Omental fat pad (tissue), 4 donors: ENCODE measurements at places on chromosomes 4 and X.

- DNase-seq = no peak
Observed at GRCh38 chr4:168304744-168305459, 13.7 kb downstream of the DDX60 start.

DNA sequence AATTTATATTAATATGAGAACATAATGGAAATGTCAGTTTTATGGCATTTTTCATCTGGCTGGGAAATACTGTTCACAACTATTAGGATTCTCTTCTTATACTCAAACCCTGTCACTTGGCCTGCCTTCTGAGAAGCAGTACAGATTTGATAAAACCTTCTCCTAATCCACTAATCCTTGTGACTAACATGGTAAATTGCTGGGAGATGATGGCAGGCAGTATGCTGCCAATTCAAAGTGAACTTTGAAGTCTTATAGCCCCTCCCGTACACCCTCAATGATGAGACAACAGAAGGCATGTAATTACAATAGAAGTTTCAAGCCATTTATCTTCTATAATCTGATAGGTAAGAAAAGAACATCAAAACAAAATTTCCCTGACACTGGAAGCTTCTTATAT, 36.9 kb downstream of the PAQR3 start:
- no peak for DNase-seq

DNA sequence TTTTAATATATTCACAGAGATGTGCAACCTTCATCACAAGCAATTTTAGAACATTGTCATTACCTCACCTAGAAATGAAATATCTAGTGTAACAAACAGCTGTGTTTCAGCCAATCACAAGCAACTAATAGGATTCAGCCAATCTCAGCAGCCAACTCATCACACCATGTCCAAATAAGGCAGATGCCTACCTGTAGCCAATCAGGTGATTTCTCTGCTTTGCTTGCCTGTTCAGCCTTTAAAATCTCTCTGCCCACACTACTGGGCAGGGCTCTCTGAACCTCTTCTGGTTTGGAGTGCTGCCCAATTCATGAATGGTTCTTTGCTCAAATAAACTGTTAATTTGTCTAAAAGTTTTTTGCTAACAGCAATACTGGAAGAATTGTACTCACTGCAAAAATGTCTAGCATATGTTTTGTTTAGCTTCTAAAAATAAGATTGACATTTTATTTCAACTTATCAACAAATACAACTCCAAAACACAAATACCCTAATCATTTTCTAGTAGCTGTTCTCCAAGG, 52.4 kb upstream of the IGFBP7 start:
- no peak for DNase-seq

GRCh38 chr4:152928286-152928685, 7.8 kb upstream of the FHDC1 start:
- DNase-seq = no peak

GRCh38 chr4:4502694-4503311, 39.0 kb downstream of the STX18 start:
- no peak for DNase-seq

DNA sequence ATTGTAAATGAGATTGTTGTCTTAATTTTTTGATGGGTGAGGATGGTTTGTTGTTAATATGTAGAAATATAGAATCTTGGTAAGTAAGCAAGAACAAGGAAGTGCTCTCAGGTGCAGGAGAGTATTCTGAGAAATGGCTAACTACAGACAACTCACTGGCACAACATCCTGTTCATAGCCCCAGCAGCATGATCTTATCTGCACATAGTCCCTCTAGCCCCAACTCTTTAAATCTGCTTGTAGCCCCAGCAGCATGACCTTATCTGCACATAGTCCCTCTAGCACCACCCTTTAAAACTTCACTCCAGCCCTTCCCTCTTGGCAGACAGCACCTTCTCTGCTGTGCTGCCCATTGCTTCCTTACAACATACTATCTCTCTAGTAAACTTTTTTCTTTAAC, 1957.1 kb upstream of the ADGRL3 start:
- DNase-seq = no peak

- DNase-seq = no peak
Observed at GRCh38 chrX:138711399-138712347, at the start of gene FGF13. TSS of gene FGF13 (minus strand) at chrX:138711717. CDS start at chrX:138711003, 714 bp downstream.

DNA sequence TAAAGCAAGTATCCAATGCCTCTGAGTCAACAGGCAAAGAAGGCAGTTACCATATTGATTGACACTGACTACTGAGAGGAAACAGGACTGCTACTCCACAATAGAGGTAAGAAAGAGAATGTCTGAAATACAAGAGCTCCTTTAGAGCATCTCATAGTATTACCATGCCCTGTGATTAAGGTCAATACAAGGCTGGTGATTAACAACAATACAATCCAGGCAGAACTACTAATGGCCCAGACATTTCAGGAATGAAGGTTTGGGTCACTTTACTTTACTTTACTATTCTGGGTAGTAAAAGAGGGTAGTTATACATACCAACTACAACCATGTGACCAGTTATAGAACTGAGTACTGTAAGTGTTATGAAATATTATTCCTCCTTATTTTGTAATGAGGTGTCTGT, 44.5 kb downstream of the BRWD3 start:
- no peak for DNase-seq

- DNase-seq = no peak
Observed at GRCh38 chr4:10151182-10151581, 34.6 kb upstream of the WDR1 start.

DNA sequence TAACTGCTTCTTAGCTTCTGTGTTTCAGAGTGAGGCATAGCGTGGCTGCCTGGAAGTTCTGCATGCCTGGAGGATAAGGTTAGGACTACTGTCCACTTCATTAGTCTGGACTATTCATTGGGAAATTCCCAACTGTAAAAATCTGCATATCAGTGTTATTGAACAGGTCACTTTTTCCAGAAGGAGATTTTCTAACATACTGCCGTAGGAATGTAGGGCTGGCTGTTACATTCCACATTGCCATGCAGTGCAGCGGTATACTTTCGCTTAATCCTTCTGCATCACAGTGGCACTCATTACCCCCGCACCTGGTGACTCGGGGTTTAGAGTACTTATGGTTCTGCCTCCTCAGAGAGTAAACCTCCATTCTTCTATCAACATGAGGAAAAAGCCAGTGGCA, 104.6 kb downstream of the NPFFR2 start:
- DNase-seq = no peak

DNA sequence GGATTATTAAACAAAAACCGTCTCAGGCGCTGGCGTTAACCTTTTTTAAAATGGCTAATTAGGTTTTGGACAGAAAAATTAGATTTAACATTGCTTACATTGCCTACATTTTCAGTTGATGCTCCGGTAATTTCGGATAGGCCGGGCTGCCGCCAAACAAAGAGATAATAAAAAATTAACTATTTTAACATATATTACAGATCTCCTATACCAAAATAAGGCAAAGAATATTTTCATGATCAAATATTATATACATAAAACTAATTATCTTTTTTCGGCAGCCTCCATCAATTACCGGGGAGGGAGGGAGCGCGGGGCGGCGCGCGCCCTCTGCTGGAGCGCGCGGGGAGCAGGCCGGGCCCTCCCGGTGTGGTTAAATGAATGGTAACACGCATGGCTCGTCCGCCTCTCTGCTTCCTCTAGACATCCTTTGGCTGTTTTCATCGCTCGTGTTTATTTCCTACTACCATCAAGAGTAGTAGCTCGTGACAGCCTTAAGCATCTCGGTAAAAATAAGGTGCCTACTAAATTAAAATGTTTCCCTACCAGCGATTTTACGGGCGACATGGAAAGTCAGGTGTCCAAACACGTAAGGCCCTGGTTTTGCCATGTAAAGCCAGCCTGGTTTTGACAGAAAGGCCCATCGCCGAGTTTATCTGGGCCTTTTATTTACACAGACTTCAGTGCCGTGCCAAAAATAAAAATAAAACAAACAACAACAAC, 52.4 kb upstream of the TMEM33 start:
- DNase-seq = no peak

DNA sequence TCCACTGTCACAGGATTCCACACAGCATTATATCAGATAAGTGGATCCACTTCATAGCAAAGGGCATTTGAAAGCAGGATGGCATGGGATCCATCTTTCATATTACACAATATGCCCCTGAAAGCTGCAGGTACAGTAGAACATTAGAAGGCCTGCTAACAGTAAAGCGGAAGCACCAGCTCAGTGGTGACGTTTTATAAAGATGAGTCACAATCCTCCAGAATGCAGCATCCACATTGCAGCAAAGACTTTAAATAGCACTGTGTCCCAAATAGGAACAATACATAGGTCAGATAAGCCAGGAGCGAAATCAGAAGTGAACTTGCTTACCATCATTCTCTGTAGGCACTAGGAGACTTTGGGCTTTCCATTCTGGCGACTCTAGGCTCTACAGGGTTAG, 609.5 kb upstream of the FAT1 start:
- DNase-seq = no peak

DNA sequence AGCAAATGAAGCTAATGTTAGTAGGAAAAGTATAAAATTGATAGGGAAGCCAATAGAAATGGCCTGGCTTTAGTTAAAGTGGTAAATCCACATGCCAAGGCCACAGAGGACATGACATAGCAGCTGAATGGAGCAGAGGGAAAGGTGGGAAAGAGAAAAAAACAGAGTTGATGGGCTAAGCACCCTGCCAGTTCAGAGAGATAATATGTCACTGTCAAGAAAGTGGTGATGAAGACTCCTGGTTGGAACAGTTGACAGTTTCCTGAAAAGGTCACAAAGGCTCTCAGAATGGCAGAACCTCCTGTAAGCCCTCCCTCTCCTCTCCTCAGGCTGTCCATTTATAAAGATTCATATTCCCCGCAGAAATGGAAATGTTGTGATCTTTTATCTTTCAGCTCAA, 48.2 kb downstream of the SLC7A11 start:
- no peak for DNase-seq

- DNase-seq = no peak
Observed at GRCh38 chrX:16997313-16997712, 50.9 kb downstream of the REPS2 start.

- no peak for DNase-seq
Observed at GRCh38 chr4:25949173-25949748, 35.2 kb downstream of the SMIM20 start.

DNA sequence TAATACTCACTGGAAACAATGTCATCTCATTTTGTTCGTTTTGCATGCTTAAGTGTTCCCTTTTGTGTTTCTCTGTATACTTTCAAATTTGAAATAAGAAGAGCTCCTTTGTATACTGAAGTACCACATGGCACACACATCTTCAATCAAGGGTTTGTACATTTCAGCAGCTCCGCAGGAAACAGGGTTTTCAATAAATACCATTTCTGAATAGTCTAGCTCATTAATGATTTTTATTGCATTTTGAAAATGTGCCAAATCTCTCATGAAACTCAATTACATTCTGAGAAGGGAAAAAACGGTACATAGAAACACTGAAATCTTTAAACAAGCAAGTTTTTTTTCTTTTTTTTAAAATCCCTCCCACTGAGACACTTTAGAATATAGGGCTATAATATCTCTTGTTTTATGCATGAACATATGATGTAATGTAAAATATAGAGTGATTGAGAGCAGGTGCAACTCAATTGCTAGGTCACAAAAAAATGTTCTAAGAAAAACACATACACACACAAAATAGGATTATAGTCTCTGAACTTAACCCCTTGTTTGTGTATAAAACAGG, 914.2 kb upstream of the PCDH7 start:
- no peak for DNase-seq

GRCh38 chr4:182137343-182137742, 105.9 kb upstream of the TENM3 start:
- no peak for DNase-seq

- DNase-seq = no peak
Observed at GRCh38 chr4:102736636-102737549, 23.9 kb downstream of the MANBA start.

- no peak for DNase-seq
Observed at GRCh38 chrX:136779346-136779781, 1.4 kb downstream of the ARHGEF6 start.

DNA sequence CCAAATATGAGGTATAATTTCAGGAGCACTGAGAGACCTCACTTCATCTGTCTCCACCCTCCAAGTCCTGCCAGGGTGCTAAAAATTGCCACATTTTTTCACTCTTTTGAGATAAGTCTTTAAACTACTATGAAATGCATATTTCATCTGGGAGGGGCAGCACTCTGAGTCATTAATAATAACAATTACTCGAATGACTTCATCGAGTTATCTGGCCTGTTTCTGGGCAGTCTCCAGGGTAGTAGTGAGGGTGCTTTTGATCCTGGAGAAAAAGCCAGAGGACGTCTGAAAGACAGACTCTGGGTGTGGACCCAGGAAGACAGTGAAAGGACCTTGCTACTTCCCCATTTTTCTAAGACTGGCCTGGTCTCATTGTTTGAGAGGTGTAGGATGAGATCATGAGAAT, 42.3 kb upstream of the SRD5A3 start:
- no peak for DNase-seq

DNA sequence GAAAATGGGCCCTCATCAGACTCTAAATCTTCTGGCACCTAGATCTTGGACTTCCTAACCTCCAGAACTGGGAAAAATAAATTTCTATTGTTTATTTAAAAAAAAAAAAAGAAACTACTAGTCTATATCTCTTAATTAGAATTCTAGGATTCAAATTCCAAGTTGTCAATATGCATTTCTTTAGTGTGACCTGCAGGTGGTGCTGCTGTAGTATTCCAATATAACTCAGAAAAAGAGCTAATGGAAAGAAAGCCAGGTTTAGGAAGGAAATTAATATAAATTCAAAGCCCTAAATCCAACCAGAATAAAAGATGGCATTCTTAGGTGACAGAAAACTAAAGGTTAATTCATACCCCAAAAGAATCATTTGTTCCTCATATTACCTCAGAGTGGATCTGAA, 80.0 kb upstream of the NALF2 start:
- no peak for DNase-seq

DNA sequence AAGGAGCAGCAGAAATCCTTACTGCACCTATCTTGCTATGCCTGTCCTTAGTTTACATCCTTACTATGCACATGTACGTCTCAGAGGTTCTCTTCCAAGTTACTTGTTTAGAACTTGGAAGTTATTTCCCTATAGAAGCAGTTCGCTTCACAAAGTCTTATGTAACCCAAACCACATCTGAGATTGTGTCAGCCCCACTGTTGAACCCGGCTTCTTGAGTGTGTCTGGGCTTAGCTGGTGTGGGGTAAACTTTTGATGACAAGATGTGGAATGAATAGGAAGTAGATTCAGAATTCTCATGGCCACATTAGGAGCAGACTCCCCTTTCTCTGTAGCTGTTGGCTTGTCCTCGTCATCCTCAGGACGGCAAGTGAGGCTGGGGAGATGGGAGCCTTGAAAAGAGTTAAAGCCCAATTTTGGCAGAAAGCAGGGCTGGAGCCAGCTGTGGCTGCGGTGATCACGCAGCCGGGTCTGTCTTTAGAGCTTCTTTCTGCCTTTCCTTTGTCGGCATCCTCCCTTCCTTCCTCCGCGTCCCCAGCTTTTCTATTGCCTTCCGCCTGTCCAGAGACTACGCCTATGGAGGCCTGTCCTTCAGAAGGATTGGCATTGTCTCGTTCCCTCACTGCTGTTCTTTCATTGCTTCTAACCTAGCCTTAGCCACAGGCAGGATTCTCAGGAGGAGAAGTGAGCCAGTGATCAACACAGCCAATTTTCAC, 23.0 kb upstream of the LIMCH1 start:
- DNase-seq = no peak

DNA sequence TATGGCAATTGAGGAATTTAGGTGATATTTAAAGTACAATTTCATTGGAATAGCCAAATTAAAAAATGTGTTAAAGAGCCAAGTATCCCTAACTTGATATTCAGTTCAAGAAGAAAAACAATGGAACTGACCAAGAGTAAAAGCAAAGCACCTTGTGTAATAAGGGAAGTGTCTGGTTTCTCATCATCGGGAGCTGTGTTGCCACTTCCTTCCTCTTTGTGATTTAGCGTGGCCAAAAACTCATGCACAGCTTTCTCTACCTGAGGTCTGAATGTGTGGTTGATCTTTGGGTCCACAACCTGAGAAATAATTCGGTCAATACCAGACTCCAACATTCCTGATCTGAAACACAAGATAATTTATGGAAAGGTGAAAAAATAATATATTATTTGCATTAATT, 12.4 kb downstream of the BOD1L1 start:
- DNase-seq = no peak
